ENCODE measurements at places on chromosomes 5 and 9.

DNA sequence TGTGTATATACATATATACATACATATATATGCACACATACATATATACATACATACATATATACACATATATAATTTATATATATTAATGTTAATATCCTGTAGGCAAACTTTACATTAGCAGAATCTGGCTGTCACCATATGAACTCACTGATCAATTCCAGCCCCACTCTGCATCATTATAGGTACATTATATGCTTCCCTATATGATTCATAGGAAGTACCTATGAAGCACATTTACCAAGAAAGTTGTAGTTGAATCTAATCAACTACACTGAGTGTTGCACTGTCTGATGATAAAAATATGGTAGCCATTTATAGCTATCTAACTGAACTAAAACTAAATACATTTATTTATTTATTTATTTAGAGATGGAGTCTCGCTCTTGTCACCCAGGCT, 5.5 kb upstream of the SPATA6L start:
- DNase-seq = no peak

DNA sequence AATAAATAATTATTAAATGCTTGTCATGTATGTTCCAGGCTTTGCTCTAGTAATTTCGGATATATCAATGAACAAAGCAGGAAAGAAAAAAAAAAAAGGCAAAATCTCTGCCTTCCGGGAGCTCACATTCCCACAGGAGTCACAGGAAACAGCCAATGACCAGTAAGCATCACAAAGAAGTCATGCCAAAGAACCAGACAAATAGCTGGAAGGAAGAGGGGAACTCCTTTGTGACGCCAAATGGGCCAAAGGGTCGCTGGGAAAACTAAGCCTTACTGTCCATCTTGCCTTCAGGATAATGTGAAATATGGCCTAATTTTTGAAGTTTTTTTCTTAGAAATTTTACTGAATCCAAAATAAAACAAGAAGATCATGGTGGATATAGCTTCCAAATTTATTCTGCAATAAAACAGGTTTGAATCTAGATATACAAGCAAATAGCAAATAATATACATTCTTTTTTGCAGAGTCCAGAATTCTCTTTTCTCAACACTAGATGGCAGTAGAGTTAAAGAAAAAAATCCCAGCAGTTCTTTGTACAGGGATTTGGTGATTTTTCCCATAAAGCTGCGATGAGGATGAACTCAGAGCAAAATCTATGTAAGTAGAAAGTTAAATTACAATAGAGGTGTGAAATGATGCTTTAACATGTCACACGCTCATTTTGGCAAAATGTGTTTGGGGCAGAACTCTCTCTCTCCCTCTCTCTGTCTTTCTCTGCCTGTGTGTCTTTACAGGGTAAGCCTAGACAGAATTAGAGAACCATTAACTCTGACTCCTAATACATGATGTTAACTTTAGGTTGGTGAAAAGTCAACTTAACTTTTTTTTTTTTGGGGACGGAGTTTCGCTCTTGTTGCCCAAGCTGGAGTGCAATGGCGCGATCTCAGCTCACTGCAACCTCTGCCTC, 60.0 kb upstream of the TUT7 start:
- no peak for DNase-seq

DNA sequence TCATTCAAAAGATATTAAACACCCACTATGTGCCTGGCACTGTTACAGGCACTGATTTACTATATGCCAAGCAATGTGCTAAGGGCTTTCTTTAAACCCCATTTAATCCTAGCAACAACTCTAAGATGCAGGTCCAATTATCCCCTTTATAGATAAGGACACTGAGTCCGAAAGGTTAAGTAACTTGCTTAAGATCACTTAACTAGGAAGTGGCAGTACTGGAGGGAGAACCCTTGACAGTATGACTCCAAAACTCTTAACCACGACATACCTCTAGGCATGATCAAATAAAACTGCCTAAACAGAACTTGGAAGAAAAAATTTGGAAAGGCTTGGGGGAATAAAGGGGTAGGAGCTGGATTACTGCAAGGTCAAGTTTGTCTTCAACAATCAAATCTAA, 1.7 kb downstream of the RAB14 start:
- no peak for DNase-seq

- no peak for DNase-seq
Measured at GRCh38 chr9:109416135-109416706, 81.9 kb downstream of the PTPN3 start.

DNA sequence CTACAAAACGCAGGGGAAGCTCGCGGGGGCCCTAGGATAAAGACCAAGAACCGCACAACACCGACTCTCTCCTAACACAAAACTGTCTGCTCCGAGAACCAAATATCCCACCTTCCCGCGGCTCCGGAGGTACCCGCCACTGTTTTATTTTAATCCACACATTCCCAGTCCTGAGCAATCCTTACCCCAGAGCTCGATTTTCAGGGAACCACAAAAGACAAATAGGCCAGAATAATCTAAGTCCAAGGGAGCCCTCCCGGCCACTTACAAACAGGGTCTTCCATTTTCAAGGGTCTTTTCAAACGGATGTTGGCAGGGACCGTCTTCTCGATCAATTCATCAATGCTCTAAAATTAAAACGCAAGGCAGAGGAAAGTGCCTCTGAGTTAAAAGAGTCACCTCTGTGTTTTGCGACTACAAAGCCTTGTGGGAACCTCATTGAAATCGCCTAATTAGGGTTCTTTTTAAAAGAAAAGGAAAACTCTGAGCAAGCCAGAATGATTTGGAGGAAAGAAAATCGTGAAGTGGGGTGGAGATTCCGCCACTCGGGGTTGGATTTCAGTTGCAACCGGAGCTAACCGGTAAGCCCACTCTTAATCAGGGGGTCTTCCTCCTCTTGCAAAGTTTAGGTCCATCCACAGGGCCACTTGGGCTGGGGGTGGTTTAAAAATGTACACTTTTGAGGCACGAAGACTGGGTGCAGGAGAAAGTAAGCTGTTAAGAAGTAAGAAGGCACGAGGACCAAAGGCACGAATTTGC, 1.0 kb downstream of the GLDC start:
- no peak for DNase-seq

DNA sequence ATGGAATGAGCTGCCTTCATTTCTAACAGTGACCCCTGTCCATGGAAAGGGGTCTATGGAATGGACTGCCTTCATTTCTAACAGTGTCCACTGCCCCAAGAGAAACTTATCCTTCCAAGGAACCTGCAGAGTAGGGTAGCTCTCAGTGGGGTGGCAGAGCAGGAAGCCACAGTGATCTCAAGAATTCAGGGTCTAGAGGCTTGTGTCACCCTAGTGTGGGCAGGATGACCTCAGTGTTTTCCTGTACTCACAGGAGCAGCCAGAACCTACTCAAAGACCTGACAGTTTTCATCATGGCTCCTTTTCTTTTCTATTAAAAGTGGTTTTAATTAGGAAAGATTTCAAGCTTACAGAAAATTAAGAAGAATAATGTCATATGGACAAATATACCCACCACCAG, 27.5 kb downstream of the SEC61B start:
- no peak for DNase-seq

- DNase-seq = no peak
Measured at GRCh38 chr9:118215549-118215948, 511.3 kb downstream of the TLR4 start.

DNA sequence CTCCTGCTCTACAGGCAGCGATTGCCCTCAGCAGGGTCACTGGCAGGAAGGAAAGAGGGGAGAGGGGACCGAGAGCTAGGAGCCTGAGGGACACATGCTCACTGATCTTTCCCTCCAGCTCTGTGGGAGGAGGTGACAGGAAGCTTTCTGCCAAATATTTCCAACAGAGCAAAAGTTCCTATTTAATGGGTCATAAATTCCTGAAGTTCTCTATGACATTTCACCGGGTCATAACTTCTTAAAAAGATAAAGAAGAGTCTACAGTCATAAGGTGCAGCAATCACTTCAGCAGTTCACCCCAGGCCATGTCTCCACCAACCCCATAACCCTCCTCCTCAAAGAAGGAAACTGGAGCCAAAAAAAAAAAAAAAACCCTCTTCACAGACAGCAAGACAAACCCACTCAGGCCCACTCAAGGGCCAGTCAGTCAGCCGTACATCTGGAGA, 481.1 kb downstream of the NR2F1-AS1 start:
- no peak for DNase-seq
